ENCODE measurements at places on chromosomes 6 and 20. TPM values are rescaled to one million over a fixed set of nuclear protein-coding genes. Genes with fewer than 3 reads are reported as not detected.
A peak's percentile ranks its signal among the peaks of the same experiment; 100 is the strongest.

- DNase-seq, result no peak
Measured at GRCh38 chr20:17693444-17694001, 6.2 kb upstream of the BANF2 start.

GRCh38 chr6:47278545-47278944 lies 31.2 kb downstream of the TNFRSF21 start:
- DNase-seq, result no peak

- peak; percentile 78 for DNase-seq
Measured at GRCh38 chr6:137871831-137872454, 4.9 kb downstream of the TNFAIP3 start.

Gene SLC22A3
- total RNA-seq, result not detected

- peak; percentile 35 for DNase-seq
Measured at GRCh38 chr6:132797951-132798868, at the start of gene SLC18B1. TSS of gene SLC18B1 (minus strand) at chr6:132798637. CDS start at chr6:132798456, 181 bp downstream.

Gene ENPP5
- not detected for total RNA-seq

Gene ZC3H12D
- not detected for total RNA-seq

Data from lung microvascular endothelial cell (primary cell).